Activated gamma-delta T cell treated with Interleukin-2 at 50 U/mL for 16 hours (primary cell): ENCODE measurements at places on chromosomes 16 and 17.

DNA sequence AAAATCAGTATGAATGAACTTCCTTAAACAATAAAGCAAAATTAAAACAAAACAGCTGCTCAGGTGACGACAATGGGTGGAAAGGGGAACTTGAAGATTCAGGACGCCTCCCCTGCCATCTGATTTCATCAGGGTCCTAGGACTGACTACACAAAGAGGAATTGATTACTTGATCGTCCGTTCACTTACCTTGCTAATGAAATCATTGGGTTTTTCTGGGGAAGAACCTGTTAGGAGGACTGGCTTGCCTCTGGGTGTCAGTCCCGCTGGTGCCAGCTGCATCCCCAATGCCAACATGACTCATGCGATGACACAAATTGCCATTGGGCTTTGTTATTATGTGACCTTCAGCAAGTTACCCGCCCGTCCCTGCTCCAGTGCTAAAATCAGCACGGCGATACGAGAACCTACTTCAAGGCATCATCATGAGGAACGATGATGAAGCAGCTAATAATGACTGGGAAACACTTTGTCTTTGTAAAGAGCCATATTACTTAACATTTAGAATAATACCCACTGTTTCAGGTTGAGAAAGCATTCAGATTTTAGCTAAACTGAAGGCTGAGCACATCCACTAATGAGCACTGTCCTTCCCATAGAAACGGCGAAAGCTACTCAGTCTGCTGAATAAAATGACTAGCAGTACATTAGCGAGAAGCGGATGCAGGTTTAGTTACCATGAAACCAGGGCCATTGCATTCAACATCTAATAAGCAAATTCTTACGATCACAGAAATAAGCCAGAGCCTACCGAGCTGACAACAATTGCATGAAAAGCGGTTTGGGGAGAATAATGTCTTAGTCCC lies 139.4 kb downstream of the ZFHX3 start:
- DNase-seq, result no peak

DNA sequence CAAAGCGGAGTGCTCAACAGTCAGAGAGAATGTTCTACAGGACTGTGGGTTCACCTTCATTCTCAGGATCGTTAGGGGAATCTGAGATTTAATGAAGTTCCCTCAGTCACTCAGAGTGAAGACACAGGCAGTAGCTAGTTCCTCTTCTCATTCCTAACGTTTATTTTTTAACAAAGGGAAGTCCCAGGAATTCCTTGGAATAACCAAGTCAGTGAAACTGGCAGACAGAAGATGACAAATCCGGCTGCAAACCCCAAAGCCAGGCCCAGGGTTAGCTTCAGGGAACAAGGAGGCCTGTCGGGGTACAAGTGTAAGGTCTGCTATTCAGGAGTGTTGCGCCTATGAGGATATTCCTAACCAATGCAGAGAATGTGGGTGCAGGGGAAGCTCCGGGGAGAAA lies 42.0 kb downstream of the COTL1 start:
- DNase-seq, result no peak

GRCh38 chr17:77433385-77434135 lies 292.8 kb downstream of the SEC14L1 start:
- no peak for DNase-seq

DNA sequence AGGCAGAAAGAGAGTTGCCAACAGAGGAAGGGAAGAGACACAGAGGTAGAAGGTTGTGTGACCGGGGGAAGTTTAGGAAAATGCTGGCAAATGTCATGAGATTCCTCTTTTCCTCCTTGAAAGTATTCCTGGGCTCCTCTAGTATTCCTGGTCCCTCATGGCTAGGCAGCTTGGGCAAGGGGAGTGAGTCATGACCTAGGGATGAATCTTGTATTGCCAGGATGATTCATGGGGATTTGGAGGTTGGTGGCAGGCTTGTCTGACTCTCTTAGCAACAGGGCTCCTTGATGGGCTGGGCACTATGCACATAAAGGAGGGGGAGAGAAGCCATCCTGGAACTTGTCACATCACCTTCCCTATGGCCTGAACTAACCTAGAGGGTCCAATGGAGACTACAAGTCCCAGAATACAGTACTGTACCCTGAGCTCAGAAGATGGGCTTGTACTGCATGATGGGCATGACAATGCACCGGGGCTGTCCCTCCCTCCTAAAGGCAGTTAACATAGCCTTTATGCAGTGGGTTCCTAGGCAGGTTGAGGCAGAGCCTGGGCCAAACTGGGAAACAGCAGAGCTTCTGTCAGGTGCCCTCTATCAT lies 2.1 kb upstream of the SEZ6 start:
- no peak for DNase-seq

DNA sequence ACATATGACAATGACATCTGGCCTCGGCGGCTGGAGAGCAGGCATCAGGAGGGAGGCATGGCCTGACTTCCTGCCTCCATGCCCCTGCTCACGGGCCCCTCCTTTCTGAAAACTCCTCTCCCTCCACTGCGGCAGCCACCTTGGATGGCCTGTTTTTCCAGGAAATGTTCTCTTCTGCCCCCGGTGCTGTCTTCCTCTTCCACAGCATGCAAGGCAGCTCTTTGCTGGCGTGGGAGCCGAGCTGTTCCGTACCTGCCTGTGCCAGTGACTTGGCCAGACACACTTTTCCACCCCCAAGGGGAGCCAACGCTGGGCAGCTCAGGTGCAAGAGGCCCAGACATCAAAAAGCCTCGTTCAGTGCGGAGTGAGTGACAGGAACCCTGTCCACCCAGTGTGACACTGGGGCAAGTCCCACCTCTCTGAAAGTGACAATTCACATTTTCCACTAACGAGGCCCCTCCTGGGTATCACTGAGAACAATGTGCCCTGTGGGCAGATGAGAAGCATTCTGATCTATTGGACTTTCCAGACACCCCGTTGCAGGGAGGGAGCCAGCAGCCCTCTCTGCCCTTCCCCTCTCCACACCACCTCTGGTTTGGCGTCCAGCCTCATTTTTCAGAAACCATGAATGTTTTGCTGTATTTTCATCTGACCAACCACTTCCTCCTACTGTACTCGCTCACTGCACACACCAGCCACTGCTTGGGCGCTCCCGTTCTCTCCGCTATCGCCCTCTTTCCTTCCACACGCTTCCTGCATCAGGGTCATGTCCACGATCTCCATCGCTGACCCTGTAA lies 31.2 kb downstream of the NSMCE1 start:
- peak; percentile 62 for DNase-seq

DNA sequence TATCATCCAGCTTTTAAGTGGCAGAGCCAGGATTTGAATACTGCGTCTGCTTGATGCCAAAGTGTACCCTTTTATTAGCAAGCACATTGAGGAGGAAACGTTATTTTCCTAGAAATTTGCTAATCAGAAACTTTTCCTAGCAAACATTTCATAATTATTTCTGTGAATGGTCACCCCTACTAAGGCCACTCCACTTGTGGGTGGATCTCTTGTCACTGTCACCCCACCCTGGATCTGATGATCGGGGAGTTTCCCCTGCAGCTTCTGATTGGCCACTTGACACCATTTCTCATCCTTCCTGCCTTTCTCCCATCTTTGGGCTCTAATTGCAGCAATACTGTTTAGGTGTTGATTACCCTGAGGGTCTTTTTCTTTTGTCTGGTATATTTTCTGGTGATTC lies 35.9 kb downstream of the GPRC5B start:
- DNase-seq, result no peak

GRCh38 chr16:54722210-54722676 lies 208.4 kb upstream of the IRX5 start:
- DNase-seq, result no peak

GRCh38 chr16:75854152-75854551 lies 127.9 kb upstream of the CPHXL start:
- DNase-seq, result no peak

- DNase-seq, result no peak
Observed at GRCh38 chr17:64216338-64217248, 46.5 kb downstream of the TEX2 start.

- no peak for DNase-seq
Observed at GRCh38 chr16:8588682-8589056, 1.6 kb downstream of the TMEM114 start.

DNA sequence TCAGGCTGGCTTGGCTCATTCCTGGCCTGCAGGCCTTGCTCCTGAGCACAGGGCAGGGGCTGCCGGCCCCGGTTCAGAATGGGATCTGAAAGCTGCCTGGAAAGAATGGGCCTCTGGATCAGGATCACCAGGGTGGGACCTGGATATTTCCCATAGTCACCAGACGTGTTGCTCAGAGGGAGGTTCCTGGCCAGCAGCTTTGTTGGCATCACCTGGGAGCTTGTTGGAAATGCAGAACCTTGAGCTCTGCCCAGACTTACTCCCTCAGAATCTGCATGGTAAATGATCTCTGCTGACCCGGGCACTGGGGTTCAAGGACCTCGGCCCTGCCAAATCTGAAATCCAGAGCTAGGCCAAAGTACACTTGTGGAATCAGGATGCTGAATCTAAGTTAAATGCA lies 29.5 kb upstream of the MED9 start:
- DNase-seq, result no peak

DNA sequence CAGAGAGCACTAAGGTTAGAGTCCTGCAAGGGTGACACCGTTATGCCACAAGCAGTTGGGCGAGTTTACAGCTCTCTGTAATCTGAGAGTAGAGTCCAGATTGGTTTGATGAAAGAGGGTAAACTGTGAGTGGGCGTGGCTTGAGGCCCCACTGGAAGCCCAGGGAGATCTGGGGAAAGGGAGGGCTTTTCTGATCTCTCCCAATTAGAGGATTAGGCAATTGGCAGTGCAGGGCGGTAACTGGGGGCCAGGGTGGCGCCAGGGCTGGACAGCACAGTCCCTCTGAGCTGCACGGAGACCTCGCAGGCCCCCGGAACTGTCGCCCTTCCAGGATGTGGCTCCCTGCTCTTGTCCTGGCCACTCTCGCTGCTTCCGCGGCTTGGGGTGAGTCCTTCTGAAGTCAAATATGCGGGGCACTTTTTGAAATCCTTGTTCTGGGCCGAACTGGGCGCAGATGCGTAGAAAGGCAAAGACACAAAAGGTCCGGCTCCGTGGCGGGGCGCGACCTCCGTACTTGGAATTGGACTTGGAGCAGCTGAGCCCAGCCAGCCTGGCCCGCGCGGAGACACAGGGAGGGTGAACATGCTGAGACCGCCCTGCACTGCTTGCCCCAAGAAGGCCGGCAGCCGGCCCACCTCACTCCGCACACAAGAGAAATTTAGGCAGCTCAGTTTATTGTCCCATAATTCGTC lies 72.4 kb downstream of the CES1 start:
- DNase-seq, result no peak

DNA sequence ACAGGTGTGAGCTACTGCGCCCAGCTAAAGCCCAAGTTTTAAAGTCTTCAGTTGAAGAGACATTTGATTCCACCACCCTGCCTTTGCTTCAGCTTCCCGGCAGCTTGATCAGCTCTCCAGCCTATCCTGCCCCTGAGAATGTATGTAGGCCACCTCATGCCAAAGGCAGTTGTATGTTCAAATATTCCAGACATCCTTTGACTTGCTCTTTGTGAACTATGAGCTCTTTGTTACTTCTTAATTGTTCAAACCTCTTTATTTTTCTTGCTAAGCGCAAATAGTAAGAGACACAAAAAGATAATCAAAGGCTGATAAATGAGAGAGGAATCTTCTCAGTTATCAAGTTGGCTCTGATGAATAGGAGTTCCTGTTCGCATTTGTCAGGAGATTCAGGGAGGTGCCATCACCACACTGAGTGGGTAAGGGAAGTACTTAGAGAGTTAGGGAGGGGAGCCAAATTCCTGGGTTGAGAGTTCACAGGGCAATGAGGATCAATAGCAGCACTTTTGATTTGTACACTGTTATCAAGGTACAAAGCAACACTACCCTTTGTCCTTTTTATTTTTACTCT lies 32.0 kb upstream of the SUPT4H1 start:
- DNase-seq, result no peak

- DNase-seq, result no peak
Observed at GRCh38 chr16:12546918-12547607, 256.6 kb downstream of the CPPED1 start.

DNA sequence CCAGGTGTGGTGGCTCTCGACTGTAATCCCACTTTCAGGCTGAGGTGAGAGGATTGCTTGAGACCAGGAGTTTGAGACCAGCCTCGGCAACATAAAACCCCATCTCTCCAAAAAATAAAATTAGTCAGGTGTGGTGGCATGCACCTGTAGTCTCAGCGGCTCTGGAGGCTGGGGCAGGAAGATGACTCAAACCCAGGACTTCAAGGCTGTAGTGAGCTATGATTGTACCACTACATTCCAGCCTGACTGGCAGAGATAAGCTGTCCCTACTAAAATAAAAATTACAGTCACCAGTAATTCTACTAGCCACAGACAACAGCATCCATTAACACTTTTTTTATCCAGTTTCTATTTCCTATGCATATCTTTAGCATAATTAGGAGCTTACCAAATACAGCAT lies 176.3 kb downstream of the CPPED1 start:
- no peak for DNase-seq

GRCh38 chr17:44334727-44335126 lies 10.1 kb upstream of the SLC25A39 start:
- no peak for DNase-seq

DNA sequence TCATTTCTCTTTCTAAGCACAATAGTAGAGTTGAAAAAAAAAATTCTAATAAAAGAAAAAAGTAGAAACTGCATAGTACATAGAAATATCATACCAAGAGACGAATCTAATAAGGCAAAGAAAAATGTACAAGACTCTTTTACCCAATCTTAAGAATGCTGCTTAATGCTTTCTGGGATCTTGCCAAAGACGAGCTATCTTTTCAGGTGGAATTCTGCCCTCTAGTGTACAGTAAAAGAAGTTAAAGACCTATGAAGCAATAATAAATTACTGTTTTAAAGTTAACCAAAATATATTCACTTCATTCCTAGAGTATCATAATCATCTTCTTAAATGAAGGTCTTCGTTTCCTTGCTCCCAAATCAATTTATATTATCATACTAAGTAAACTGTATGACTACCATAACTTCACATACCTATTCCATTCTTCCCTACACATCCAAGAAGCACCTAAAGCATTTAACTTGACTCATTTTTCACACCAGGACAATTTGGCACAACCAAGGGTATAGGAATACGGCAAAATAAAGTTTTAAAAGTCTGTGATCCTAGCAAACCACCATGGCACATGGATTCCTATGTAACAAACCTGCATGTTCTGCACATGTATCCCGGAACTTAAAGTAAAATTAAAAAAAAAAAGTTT lies 47.7 kb downstream of the CFDP1 start:
- DNase-seq, result no peak

GRCh38 chr16:12220766-12221165 lies 244.2 kb downstream of the SNX29 start:
- no peak for DNase-seq

DNA sequence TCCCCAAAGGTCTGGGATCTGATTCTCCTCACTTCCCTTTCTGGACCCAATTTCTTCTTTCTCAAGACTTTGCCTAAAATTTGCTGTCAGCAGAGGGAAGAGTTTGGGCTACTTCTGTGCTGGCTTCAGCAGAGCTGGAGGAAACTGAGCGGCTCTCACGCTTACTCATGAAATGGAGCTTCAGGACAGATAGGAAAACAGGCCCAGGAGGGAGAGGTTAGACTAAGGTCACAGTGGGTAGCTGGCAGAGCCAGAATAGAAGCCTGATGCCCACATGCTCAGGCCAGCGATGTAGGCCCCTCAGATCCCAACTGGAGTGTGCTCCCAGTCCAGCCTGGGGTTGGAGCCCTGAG lies 593 bp downstream of the SLC38A7 start:
- no peak for DNase-seq
